ENCODE measurements at places on chromosomes 3 and 15.

DNA sequence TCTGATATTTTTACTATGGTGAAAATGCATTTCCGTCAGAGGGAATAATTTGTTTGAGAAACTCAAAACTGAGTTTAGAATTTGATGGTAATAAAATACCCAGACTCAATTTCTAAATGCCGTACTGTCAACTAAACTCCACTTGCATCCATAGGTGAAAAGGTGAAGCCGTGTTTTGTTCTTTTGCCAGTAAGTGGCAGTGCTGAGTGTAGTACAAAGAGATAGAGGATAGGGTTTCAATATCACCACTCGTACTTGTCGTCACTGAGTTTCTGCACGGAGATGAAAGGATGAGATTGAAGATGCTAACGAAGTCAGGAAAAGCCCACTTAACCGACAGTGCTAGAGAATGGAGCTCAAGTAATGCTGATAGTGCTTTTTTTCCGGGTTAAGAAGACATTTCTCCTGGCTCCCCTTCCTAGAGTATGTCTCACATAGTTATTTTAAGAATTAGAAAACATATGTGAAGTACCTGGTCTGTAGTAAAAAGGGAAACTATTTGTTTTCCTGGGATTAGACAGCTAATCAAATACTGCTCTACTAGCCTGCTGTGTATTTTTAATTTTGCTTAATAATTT, 345.1 kb downstream of the IL5RA start:
- DNase-seq = peak; percentile 1

DNA sequence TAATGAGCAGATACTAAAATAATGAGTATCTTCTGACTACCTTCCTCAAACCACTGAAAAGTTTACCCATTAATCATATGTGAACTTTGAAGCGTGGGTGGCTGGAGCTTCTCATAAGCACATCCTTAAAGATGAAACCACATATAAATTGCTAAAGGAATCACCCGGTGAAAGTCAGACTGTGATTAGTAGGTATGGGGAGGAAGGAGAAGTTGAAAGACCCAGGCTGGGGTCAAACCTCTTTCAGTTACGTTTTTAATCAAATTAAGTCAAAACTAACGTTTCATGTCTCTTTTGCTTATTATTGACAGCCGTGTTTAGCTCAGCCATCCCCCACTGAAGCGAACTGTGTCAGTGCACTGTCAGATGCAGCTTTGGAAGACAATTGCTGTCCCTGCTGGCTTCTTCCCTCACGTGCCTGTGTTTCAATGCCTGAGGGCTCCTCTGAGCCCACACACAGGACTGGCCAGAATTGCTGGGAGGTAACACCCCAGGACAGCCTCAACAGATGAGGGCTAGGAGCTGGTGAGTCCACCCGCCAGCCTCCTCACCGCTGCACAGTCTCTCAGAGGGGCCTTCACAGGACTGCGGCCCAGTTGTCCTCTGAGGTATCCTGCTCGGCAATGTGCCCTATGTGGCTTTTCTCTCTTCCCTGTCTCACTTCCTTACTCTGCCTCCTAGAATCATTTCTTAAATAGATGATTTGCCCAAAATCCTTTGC, 29.3 kb upstream of the SH3BP5 start:
- no peak for DNase-seq

DNA sequence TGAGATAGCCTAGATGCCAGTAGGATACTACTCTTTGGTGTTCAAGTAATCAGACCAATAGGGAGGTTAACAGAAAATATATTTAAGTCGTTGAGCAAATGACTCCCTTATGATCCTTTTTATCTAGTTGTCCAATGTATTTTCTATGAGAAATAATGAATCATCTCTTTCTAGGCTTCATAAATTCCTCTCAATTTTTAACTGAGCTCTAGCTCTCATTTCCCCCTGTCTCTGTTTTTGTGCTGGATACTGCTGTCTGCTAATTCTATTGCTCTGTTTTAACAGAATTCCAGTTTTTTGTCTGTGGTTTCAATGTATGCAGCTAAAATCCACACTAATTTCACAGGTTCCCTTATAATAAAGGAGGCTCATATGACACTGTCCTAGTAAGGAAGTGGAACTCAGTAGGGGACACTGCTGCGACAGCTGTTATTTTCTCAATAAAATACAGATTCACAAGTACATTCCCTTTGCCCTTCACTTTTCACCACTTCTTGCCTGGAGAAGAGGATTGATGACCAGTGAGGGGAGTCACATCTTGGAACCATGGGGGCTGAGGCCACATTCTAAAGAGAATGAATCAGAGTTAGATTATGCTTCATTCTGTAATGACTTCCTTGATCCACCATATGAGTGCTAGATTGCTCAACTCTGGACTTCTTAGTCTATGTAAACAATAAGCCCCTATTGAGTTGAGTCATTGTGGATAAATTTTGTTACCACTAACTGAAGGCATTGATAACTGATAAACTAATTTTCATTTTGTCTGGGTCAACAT, 558.7 kb upstream of the KCNMB2 start:
- DNase-seq = no peak

DNA sequence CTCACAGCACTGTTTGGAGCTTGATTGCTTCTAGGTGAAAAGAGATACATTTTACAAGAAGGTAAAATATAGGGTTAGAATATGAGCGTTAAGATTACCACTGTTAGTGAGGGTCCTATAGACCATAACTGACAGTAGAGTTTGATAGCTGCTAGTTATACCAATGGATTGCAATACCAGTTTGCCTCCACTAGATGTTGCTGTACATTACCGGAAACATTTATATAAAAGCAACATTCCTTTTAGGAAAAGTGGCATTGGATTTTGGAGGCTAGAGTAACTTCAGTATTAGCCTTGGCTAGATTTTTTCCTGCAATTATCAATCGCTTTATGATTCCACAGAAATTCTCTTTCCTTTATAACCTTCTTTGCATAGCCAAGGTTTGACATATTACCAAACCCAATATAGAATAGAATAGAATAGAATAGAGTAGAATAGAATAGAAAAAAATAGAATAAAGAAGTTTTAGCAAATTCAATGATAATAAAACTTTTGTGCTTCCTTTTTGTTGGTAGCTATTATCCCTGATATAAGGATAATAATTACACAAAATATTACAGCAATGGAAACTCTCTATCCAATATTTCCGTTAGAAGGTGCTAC, 1093.6 kb upstream of the ALCAM start:
- DNase-seq = no peak

- no peak for DNase-seq
Measured at GRCh38 chr3:13219077-13219901, 146.1 kb upstream of the IQSEC1 start.

GRCh38 chr15:96893159-96893906, 562.8 kb downstream of the NR2F2 start:
- DNase-seq = peak; percentile 20

DNA sequence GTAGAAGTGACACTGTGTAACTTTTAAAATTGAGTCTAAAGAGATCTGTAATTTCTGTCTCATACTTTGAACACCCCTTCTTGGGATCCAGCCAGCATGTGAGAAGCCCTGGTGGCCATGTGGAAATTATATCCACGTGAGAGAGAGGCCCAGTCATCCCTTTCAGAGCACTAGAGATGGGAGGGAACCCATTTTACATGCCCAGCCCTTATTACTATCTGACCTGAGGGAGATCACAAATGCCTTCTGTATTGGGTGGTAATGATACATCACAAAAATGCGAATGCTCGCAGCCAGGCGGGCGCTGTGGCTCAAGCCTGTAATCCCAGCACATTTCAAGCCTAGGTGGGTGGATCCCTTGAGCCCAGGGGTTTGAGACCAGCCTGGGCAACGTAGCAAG, 27.3 kb upstream of the TRAK1 start:
- DNase-seq = no peak

DNA sequence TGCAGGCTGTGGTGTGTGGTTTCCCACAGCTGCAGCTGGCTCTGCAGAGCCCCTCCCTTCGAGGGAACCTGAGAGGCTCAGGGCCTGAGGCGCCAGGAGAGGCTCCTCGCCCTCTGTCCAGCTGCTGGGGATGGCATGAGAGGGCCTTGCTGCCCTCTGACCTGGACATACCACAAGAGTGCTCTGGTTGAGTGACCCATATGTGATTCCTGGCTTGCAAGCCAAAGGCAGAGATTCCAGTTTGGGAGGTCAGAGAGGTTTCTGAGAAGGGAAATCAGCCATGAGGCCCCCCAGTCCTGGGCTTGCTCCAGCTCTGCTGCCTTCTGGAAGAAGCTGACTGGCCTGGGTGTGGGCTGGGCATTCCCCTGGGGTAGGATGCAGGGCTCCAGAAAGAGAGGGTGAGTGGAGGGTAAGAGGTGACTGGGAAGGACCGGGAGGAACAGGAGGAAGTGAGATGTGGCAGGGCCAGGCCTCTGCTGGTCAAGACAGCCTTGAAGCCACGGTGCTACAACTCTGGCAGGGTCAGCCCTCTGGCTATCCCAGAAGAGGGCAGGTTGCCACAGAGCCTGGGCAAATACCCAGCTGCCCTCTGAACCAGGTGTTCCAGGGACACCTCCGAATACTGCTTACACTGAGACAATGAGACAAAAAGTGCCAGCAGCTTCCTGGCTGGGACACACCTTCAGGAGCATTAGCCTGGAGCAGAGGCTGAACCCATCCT, 16.0 kb upstream of the SRP14 start:
- DNase-seq = no peak

GRCh38 chr3:132283440-132283839, 33.8 kb upstream of the ACP3 start:
- no peak for DNase-seq

DNA sequence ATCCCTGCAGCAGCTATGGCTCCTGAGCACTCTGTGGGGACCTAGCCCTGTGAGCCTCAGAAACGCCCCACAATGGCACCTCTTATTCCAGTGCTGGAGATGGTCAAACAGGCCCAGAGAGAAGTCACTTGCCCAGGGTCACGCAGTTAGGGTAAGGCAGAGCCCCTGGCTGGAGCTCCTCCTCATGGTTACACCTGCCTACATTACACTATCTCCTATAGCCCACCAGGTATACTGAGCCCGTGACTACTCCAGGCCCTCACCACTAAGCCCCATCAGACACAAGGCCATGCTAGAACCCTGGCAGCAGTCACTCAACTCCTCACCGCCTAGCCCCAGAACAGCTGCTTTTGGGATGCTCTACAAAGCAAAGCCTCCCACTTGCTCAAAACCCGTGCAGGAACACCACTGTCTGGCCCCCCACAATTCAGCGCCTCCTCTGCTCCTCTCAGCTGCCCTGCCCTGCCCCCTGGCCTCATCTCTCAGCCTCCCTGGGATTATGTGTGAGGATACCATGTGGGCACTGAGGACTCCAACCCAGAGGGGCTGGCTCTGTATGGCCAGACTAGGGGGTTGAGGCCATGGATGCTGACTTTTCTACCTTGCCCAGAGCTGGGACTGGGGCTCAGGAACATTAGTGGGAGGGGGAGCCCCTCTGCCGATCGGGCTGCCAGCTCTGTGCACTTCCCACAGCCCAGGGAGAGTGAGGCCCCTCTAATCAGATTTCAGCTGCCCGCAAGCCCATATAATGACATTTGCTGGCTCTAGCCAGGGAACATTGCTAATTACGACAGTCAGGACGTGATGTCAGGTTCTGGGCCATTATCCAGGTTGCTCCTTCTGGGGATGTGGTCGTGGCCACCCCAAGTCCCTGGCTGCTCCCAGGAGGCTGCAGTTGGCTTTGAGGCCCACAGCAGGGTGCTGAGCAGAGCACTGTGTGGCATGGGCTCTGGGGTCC, 4.0 kb downstream of the NT5DC2 start:
- no peak for DNase-seq

DNA sequence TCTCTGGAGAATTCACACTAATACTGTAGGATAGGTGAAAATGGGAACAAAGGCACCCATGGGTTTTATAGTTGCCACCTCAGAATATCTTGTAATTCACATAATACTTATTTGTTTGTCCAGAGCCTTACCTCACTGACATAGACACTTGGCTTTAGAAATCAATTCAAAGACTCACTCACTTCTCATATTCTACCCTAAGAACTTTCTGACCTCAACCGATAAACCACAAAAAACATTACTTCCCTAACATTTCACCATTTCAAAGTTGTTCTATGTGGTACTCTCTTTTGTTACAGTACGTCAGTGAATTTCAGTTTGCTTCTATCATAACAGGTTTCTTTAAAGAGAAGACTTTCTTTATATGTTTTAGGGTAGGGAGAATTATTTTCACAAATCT, 359.3 kb downstream of the IGSF11 start:
- DNase-seq = no peak

- no peak for DNase-seq
Measured at GRCh38 chr15:57150066-57150865, 226.0 kb upstream of the CGNL1 start.

DNA sequence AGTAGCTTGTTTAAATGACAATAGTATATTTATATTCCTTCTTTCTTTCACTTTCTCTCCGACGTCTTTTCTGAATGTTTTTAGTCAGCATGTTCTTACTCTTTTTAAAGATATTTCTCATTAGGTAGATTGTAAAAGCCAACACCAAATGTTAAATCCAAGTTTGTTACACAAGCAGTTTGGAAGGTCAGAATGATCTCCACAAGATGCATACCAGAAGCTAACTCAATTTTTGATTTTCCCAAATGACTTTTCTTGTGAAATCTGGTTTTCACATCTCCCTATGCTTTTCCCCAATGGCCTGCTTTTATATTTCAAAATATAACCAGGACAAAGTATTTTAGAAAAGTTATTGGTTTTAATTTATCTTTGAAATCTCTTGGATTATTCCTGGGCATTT, 49.7 kb upstream of the TPRG1 start:
- DNase-seq = no peak

GRCh38 chr3:133414021-133414392, 14.2 kb downstream of the BFSP2 start:
- DNase-seq = no peak

DNA sequence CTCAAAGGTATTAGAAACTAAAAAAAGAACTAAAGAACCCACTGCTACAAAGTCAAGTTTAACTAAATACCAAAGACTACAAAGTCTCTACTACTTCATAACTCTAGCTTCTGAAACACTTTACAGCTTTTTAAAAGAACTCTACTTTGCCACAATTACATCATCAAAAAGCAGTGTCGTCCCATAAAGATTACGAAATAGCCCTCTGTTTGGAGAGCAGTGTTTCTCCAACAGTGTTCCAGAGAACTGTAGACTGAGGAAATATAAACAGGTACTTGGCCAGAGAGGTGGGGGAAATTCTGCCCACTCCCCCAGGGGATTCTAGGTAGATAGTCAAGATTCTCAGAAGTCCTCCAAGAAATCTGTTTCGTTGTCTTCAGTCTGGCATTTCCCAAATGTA, 225.6 kb downstream of the PDZRN3 start:
- DNase-seq = no peak

GRCh38 chr3:127100459-127101410, 92.2 kb upstream of the PRR23E start:
- DNase-seq = no peak

DNA sequence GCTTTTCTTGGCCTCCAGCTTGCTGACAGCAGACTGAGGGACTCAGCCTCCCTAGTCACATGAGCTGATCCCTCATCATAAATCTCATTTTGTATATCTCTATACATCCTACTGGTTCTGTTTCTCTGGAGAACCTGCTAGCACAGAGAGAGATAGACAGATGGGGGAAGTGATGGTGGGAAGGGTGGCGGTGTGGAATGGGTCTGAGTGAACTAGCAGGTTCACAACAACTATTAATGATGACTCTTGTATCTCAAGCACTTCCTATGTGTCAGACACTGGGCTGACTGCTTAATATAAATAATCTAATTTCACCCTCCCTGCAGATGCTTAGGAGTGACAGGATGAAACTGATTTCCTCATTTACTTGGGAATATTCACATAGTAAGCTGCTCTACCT, 106.9 kb upstream of the TLE3 start:
- DNase-seq = no peak

GRCh38 chr3:45029216-45029615, 3.1 kb downstream of the CLEC3B start:
- DNase-seq = no peak

All from iPS DF 19.7 (cell line).